ENCODE measurements at places on chromosomes 6 and 20.

GRCh38 chr6:108751851-108752732 lies 96.1 kb upstream of the ARMC2 start:
- peak; percentile 63 for DNase-seq

- no peak for DNase-seq
These were observed 204.8 kb downstream of the TFAP2A start for GRCh38 chr6:10210052-10210451.

DNA sequence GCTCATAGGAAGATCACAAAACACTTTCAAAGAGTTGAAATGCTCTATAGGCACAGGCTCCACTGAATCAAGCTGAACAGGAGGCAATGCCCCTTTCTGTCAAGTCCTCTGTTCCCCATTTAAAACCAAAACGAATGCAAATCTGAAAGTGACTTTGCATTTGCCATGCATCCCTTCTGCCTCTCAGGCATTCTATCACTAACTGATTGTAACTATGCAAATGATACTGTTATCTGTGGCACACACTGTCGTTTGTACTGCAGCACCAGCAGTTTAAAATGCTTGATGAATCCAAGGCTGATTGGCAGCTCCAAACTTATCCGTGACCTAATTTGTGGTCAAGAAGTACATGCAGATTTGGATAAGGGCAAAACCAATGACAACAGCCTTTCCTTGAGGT lies 1067.5 kb upstream of the MAP3K7 start:
- no peak for DNase-seq

GRCh38 chr6:143150281-143150680 lies 89.6 kb downstream of the AIG1 start:
- DNase-seq = no peak

- no peak for DNase-seq
These were observed 20.0 kb downstream of the ID4 start for GRCh38 chr6:19857139-19857538.

- DNase-seq = no peak
These were observed 262.2 kb downstream of the EYA4 start for GRCh38 chr6:133503336-133503729.

- no peak for DNase-seq
These were observed 147.5 kb downstream of the ERMARD start for GRCh38 chr6:169898788-169899480.

DNA sequence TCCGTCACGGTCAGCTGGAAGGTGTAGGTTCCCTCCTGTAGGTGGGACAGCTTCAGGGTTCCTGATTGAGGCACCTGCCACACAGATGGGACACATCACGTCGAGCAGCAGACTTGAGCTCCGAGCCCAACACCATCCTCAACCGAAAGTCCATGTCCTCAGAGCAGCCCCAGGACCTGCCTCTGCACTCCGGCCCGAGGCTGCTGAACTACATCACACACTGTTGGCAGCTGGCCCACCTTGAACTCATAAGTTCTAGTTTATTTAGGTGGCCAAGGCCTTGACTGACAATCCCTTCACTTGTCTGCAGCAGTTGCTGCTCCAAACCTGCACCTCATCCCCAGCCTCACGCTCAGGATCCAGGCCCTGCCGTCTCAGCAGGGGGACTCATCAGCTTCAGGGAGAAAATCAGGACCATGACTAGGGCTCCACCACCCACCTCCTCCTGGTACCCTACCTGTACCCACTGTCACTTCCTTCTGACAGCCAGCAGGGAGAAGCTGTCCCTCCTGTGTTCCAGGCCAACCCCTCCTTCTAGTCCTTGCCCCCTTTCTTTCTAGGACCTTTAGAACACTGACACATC lies 21.0 kb downstream of the LRP11 start:
- DNase-seq = no peak

- no peak for DNase-seq
These were observed 300.3 kb downstream of the SMOC2 start for GRCh38 chr6:168741305-168741704.

DNA sequence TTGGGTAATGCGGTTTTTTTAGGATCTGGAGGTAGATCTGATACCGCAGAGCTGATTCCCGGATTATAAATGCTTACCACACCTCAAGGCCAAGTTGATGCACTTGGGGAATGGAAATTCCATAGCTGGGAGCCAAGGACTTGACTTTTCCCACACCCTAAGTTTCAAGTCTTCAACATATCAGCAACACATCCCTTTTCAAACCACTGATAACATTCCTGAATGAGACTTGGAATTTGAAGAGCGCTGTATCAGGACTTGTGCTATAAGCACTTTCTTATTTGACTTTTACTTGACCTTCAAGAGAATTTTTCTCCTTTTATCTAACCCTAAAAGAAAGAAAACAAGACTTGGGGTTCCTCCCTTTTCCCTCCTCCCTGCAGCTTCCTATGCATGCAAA lies 90.6 kb upstream of the NAA20 start:
- DNase-seq = no peak

DNA sequence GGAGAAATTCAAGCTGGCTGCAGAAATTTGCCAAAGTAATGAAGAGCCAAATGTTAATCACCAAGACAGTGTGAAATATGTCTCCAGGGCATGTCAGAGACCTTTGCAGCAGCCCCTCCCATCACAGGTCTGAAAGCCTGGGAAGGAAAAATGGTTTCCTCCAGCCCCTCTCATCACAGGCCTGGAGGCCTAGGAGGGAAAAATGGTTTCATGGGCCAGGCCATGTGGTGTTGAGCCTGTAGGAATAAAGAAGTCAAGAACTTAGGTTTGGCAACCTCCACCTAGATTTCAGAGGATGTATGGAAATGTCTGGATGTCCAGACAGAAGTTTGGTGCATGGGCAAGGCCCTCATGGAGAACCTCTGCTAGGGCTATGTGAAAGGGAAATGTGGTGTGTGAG lies 185.0 kb downstream of the SLC35F1 start:
- no peak for DNase-seq

GRCh38 chr6:49341869-49342268 lies 121.2 kb downstream of the MMUT start:
- DNase-seq = no peak

DNA sequence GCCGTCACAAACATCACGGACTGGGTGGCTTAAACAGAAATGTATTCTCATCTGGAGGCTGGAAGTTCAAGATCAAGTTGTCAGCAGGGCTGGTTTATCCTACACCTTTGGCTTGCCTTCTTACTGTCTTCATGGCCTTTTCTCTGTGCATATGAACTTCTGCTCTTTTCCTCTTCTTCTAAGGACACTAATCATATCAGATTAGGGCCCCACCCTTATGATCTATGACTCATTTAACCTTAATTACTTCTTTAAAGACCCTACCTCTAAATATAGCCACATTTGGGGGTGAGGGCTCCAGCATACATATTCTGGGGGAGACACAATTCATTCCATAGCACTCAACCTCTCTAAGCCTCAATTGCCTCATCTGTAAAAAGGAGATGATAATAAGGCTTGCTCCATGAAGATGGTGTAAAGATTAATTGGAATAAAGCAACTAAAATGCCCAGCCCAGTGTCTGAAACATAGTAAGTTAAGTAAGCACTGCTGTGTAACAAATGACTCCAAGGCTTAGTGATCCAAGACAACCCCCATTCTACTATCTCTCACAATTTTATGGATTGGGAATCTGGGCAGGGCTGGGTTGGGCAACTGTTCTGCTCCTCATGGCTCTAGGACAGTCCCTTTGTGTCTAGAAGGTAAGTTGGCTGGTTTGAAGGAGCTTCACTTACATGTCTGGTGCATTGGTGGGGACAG lies 119.8 kb downstream of the BANF2 start:
- no peak for DNase-seq

DNA sequence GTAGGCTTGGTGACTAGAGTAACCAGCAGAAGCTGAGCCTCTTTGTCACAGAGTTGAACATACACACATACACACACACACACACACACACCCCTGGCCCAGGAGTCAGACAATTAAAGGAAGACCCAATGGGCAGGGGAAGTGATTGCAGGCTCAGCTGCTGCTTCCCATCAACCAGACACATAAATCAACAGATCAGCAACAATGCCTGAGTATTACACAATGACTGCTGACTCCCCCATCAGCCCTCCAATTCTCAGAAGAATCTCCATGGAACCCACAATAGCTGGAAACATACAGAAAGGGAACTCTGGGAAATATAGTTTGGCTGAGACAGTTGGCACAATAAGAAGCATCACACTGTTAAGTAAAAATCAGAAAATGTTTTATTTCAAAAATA lies 270.4 kb upstream of the PLCB4 start:
- DNase-seq = no peak

DNA sequence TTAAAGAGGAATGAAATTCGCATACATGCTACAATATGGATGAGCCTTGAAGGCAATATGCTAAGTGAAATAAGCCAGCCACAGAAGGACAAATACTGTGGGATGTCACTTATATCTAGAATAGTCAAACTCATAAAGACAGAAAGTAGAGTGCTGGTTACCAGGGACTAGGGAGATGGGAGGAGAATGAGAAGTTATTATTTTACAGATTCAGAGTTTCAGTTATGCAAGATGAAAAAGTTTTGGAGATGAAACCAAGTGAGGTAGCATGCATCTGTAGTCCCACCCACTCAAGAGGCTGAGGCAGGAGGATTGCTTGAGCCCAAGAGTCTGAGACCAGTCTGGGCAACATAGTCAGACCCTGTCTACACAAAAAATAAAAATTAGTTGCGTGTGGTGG lies 82.5 kb upstream of the ARID1B start:
- DNase-seq = no peak

DNA sequence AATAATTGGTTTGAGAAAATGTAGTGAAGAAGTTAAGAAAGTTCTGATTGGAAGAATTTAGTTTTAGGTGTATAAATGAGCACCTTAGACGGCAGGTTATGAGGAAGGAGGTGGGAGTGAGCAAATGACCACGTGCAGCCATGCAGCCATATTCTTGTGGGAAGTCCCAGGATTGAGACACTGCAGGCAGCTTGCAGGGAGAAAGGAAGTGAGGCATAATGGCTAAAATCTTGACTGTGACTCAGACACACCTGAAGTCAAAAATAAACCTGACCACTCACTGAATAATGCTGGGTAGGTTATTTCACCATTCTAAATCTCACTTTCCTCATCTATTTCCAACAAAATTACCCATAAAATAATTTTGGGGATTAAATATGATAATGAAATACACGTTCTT lies 16.6 kb downstream of the DSE start:
- DNase-seq = no peak

DNA sequence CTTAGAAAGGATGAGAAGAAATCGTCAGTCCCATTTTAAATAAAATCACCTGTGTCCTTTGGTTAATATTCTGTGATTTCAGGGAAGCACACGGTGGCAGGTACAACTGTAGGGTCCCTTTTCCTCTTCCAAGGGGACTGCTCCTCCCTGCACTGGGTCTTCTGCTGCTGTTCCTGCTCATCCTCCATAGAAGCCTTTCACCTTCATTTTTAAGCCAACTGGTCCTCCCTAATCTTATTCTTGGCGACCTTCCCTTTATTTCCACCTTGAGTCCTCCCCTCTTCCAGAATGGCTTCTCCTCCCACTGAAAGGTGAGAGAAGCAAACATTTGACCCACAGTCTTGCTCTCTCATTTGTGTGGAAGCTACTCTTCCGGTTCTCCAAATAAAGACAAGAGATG lies 4.4 kb upstream of the PRDM1 start:
- DNase-seq = no peak

DNA sequence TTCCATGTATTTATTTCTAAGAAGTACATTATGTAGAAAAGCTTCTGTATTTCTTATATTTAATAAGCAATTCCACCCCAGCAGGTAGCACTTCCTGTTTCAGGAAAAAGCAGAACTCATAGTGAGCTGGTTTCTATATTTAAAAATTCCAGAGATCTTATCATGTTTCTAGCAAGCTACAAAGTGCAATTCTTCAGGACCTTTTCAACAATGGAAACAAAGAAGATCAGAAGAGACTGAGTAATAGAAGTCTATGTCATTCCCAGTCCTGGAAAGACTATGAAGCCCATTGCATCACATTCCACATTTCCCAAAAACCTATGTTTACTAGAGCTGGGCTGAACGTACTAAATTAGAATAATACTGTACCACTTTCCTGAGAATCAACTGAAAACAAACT lies 302.6 kb upstream of the NRSN1 start:
- DNase-seq = no peak

GRCh38 chr6:161130541-161130940 lies 139.0 kb downstream of the MAP3K4 start:
- DNase-seq = no peak

DNA sequence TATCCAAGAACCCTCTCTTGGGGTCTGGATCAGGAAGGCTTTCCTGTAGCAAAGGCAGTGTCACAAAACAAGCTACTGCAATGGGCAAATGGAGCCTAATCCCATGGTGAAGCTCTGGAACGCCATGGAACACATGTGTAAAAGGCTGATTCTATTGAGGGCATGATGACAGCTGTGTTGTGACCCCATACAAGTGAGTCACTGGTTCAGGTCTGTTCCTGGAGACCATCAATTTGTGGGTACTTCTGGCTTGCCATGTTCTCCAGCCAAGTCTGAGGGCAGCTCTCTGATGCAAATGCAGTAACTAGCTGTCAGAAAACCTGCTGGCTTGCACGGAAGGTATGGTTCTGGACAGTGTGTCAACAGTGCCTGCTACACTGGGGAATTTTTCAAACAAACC lies 33.3 kb upstream of the ECHDC1 start:
- DNase-seq = no peak

DNA sequence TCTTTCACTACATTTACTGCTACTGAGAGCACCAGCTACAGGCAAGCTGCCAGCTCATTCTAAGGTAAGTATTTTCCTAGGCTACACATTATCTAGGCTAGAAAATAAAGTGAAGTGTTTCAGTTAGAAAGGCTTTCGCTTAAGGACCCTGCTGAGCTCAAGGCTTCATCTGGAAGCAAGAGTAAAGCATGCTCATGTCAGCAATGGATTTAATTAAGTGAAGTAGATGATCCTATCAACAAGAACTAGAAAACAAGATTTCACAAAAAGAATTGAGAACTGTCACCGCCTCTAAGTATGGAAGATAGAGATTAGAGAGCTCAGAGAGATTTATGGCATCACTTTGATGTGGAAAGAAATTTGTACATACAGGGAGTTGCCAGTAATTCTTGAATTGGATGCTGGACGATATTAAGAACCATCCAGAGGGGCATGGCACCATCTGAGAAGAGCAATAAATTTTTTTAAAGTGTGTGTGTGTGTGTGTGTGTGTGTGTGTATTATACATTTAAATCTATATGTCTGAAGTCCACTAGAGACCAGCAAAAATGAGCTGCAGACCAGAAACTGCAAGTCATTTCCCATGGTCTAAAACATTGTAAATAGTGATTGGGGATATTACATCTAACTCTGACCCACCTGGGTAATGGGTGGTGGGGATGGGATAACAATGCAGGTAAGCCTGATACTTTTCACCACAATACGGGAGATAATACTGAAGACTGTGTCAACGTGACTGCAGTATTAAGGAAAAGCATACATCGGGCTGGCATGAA lies 105.2 kb upstream of the MAP7 start:
- peak; percentile 30 for DNase-seq

GRCh38 chr6:139407718-139408222 lies 33.3 kb upstream of the CITED2 start:
- DNase-seq = no peak

DNA sequence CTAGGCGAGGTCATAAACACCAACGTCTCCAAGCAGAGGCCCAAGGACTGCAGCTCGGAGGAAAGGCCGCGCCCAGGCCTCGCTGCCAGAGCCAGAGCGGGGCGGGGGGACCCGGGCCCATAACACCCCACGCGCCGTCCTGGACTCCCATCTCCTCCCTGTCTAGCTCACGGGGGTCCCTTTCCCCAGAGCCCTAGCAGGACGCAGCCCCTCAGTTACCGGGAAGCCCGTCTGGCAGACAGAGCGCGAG lies 44.9 kb downstream of the MDFI start:
- no peak for DNase-seq

- no peak for DNase-seq
These were observed 148.2 kb downstream of the LAMA2 start for GRCh38 chr6:129031051-129031599.

- no peak for DNase-seq
These were observed 193.3 kb downstream of the LY86 start for GRCh38 chr6:6781873-6782227.
